ENCODE measurements at places on chromosomes 11 and 22.

- DNase-seq, result no peak
These were observed 10.6 kb upstream of the SORL1 start for GRCh38 chr11:121441521-121441920.

GRCh38 chr11:76152086-76152681 lies 54.1 kb downstream of the WNT11 start:
- DNase-seq, result peak; percentile 70

- DNase-seq, result peak; percentile 69
These were observed 151.6 kb upstream of the NAV2 start for GRCh38 chr11:19561011-19561410.

DNA sequence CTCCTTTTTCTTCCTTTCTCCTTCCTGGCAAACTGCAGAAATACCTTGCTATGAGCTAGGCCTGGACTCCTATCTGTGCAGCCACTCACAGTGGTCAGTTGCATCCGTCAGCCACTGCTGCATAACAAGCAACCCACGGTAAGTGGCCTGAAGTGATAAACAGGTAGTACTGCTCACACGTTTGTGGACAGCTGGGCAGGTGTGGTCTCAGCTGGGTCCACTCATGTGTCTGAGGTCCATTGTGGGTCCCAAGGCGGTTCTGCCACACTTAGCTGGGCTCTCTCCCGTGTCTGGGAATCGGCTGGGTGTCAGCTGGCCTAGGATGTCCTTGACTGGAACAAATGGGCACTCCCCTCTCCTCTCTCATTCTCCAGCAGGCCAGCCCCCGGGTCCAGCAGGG lies 109.3 kb downstream of the BRD1 start:
- no peak for DNase-seq

DNA sequence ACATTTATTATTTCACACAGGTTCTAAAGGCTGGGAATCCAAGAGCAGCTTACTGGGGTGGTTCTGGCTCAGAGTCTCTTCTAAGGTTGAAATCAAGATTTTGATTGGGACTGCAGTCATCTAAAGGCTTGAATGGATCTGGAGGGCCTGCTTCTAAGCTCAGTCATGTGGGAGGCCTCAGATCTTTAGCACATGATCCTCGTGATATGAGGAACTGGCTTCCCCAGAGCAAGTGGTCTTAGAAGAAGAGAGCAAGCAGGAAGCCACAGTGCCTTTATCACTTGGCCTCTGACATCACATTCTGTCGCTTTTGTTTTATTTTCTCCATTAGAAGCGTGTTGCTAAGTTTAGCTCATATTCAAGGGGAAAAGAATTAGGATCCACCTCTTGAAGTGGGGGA lies 88.9 kb downstream of the ARFGAP2 start:
- no peak for DNase-seq

DNA sequence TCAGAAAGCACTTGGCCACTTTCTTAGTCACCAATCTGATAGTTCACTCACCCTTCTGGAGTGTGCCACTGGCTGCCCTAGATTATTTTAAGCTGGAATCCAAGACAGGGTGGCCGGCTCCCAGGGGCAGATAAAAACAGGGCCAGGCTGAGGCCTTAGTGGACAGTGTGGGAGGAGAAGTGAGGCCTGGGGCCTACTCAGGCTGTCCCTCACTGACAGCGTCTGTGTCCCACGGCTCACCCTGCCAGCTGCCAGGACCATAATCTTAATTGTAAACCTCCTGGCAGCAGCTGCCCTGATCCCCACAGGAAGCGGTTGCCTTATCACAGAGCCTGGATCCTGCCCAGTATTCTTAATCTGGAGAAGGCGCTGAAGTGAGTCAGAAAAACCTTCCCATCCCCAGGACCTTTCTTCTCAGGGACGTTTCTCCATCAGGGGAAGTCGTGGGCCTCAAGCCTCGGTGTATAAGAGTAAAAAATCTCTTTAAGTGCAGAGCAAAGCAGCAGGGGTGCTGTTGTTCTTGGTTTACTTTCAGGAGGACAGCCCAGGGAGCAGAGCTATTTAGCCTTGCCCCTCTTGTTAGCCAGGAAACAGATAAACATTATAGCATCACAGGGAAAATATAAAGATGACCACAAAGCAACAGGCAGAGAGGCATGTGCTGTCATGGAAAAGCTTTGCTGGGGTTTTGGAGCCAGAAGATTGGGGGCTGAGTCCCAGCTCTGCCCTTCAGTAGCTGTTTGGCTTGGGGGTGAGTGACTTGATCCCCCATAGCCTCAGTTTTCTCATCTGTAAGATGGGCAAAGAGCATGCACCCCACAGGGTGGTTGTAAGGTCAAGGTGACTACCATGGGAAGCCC lies 39.6 kb downstream of the TSPAN18 start:
- DNase-seq, result peak; percentile 97

GRCh38 chr11:17699147-17700114 lies 19.9 kb upstream of the MYOD1 start:
- DNase-seq, result no peak

DNA sequence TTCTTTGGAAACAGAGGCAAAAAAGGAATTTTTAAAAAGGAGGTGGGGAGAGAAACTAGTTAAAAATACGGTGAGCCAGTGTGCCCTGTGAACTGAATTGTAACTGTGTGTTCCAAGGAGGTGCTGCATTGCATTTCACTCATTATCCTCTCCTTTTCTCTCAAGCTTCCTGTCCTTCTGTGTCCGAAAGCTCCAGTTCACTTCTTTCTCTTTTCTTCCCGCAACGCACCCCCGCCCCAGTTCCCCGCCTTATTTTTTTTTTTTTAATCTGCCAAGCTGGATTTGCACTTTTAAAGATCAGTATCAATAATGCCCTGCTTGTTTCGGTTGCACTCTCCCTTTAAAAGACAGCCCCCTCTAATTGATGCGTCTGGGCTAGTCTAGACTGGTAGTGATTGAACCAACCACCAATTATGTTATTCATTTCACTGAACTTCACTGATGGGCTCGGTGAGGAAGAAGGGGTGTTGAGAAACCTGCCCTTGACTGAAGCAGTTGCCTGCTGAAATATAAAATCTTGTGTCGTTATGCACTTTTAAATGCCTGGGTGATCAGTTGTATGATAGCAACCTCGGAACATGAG lies 18.5 kb downstream of the BLID start:
- peak; percentile 45 for DNase-seq
